ENCODE measurements at places on chromosomes 13 and 19.

DNA sequence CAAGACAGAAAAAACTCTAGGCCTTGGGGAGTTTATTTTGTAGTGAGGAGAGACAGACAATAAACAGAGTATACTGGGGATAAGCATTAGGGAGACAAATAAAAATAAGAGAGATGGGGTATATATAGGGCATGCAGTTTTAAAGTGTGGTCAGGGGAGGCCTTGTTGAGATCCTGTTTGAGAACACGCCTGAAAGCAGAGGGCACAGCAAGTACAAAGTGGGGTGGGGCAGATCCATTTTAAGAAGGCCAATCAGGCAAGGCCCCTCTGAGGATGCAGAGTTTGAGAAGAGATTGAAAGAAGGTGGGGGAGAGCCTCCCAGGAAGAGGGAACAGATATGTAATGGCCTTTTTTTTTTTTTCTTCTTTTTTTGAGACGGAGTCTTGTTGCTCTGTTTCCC, 2.1 kb downstream of the PPP2R1A start:
- no peak for DNase-seq

GRCh38 chr19:2427429-2428320, at the start of gene TIMM13:
Gene TIMM13, minus strand, starts transcription at chr19:2427586. Its CDS starts 53 bp downstream, at chr19:2427533.
- peak; percentile 94 for DNase-seq

GRCh38 chr19:33774751-33775150, 21.9 kb upstream of the KCTD15 start:
- no peak for DNase-seq

GRCh38 chr19:45524575-45525129, 17.4 kb downstream of the VASP start:
- no peak for DNase-seq

- DNase-seq = no peak
Observed at GRCh38 chr19:14062558-14062855, 631 bp upstream of the PALM3 start.

DNA sequence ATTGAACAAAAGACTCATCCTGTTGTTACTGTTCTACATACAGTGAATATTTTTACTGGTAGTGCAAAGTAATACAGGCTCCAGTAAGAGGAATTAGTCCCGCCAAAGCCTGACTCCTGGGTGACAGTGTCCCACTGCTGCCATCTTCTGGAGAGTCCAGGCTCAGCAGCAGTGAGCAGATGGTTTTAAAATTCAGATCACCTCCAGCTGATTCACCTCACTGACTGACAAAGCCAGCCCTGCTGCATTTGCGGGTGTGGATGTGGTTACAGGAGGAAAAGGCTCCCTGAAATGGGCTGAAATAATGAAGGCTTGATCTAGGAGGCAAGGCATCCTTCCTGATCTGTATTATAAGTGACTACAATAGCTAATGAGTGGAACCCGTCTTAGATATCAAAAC, 18.3 kb downstream of the PABPC3 start:
- no peak for DNase-seq

GRCh38 chr13:106425661-106426060, 109.8 kb downstream of the EFNB2 start:
- DNase-seq = no peak

DNA sequence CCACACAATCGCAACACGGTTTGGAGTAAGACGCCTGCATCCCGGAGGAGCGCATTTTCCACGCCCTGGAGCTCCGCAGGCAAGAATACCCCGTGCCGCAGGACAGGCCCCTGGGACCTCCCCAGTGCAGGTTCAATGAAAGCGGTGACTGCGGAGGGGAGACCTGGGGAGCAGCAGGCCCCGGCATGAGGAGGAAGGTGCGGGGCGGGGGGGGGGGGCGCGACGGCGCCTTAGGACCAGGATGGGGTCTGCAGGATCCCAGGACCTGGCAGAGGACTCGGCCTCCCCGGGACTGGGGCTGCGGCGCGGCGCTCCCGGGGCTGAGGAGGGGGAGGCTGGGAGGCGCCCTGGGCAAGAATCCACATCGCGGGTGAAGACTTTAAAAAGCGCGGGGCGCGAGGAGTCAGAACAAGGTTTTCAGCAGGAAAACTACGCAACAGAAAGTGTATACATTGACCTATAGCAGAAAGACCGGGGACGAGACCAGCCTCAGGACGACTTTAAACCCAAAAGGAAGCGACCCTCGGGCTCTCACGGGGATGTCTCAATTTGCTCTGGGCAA, 432 bp downstream of the ZNF611 start:
- no peak for DNase-seq

GRCh38 chr19:5102520-5102919, 133.6 kb downstream of the KDM4B start:
- no peak for DNase-seq

DNA sequence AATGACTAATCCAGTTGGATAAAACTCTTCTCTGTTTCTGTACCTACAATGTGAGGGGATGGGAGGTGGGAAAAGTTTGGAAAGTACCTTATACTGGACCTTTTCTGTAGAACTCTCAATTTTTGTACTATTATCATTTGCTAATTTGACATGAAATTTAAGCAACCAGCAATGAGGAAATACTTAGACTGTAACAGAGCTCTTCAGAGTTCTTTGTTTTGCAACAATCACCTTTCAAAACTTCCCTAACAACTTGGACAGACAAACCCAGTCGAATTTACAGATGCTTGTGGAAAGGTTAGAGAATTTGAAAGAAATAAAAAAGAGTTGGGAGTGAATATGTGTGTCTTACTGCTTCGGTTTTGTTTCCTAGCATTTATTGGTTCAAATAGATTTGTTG, 16.8 kb downstream of the KBTBD7 start:
- no peak for DNase-seq

- DNase-seq = no peak
Observed at GRCh38 chr19:8494158-8494557, 8.3 kb downstream of the PRAM1 start.

All from activated gamma-delta T cell treated with anti-CD3 and anti-CD28 coated beads, Interleukin-2, amount 50 U/mL, for 16 hours (primary cell).